ENCODE measurements at places on chromosomes 4 and X.

DNA sequence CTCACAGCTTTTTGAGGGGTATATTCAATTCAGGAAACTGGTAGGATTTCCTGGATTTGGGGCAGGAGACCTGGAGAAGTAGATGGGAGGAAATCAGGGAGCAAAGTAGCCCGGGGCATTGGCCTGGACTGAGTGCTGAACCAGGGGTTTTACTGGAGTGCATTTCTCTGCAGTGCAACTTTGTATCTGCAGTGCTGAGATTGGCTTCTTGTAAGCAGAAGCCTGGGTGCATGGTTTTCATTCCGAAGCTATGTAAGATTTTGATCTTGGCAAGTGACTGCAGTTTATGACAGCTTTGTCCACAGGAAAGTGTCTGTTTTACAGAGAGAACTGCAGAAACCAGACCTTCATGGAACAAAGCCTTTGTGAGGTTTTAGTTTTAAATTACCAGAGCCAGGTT, 158.3 kb downstream of the SPCS3 start:
- no peak for DNase-seq

GRCh38 chr4:39823191-39823590, 125.3 kb downstream of the UBE2K start:
- no peak for DNase-seq

DNA sequence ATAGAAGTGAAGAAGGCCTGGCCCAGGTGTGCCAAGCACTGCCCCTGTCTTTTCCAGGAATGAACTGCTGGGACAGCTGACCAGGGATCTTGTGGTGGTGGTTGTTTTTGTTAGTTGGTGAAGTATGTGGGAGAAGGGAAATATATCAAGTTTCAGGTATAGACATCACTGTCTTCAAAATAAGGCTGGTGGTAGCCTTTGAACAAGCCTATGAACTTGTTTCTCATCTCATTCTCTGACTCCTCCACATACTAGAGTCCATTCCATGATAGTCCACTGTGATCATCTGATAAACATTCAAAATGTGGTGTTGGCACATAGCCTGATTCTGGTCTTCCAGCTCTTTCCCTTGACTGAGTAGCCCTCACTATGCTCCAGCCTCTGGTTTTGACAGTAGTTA, 303.7 kb downstream of the CAMK2D start:
- no peak for DNase-seq

DNA sequence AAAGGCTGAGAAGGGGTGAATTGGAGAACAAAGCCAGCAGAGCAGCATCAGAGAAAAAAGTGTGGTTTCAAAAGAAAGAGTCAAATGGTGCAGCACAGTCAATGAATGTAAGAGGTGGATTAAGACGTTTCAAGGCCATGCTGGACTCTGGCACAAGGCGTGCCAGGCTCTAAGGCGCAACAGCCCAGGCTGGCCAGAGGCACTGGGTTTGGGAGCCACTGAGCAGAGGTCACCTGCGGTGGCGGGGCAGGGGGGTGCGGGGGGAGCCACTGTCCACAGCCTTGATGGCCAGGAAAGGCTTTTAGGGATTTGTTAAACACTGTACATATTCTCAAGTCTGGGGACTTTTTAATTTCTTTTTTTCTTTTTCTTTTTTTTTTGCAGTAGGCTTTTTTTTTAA, 222.5 kb upstream of the FAT1 start:
- no peak for DNase-seq

- DNase-seq: no peak
These were observed 590.0 kb downstream of the FAT4 start for GRCh38 chr4:125904802-125905201.

GRCh38 chr4:11635342-11635741, 206.6 kb upstream of the HS3ST1 start:
- no peak for DNase-seq

DNA sequence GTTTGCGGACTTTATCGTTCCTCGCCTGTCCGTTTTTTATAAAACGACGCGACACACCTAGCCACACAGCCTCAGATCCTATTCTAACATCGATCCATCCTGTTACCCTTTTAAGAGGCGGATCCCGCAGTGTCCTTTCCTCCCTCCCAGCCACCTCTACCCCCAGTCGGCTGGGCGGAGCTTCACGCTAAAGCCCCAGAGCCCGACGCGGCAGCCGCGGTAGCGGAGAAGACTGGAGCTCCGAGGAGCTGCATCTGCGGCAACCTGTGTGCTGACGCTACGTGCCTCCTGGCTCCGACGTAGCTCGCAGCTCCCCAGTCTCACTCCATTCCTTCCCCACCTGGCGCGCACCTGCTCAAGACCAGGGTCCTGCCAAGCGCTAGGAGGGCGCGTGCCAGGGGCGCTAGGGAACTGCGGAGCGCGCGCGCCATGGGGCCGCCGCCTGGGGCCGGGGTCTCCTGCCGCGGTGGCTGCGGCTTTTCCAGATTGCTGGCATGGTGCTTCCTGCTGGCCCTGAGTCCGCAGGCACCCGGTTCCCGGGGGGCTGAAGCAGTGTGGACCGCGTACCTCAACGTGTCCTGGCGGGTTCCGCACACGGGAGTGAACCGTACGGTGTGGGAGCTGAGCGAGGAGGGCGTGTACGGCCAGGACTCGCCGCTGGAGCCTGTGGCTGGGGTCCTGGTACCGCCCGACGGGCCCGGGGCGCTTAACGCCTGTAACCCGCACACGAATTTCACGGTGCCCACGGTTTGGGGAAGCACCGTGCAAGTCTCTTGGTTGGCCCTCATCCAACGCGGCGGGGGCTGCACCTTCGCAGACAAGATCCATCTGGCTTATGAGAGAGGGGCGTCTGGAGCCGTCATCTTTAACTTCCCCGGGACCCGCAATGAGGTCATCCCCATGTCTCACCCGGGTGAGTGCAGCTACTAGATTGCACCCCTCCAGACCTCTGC, at the start of gene RNF128:
Gene RNF128 (plus strand): TSS at position 217 of the 953 bp plus-strand sequence. CDS start 213 bp downstream, at position 430.
- DNase-seq: peak; percentile 48

DNA sequence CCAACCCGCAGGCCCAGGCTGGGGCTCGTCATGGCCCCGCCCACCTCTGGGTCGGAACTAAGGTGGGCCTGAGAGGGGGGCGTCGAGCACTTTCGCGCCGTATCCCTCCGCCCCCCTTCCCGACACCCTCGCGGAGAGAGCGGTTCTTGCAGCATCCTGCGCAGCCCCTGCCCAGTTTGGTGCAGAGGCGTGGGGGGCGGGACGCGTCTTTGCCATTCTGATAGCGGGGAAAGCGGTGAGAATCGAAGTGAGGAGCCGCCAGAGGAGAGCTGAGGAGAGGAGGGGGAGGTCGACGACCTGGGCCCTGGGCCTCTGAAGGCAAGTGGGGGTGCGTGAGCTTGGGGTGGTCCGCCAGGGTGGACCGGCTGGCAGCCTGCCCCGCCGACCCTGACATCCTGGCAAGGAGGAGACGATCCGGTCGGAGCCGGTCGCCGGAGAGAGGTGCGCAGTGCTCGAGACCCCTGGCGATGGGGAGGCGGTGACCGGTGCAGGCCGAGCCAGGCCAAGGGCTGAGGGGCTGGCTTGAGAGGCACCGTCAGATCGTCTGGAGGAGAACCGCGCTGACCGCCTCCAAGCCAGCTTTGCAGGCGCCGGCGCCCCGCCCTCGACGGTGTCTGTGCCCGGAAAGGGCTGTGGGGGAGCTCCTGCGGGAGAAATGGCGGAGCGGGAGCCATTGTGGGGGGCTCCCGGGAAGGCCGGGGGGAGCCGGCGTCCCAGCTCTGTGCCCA, 25.5 kb downstream of the GPRASP3 start:
- peak; percentile 47 for DNase-seq

DNA sequence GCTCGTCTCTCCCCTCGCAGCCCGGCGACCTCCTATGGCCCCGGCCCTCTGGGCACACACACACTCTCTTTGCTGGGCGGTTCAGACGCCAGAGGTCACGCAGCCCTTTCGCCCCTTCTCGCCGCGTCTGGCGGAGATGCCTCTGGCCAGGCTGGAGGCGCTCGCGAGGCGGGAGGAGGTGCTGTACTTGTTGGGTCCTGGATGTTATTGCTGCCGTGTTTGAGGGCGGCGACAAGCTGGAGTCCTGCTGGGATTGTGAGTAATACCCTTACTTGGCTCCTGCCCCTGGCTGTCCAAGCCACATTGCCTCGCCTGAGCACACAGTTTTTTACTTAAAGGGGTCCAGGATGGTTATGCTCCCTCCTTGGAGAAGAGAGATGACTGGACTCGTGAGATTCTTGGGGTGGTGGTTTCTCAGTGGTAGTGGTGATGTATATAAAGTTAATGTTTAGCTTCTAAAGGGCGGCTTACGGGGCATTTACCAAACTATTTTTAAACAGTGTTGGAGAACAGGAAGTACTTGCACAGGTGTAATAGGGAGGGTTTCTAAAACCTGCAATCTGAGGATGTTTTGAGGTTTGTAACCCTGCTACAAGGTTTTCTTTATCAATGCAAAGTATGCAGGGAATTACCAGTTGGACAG, 572 bp downstream of the USP53 start:
- peak; percentile 86 for DNase-seq
